Activated T-helper 17 cell treated with anti-CD3 and anti-CD28 coated beads, Interleukin-2, amount 50 U/mL, for 72 hours (primary cell): ENCODE measurements at places on chromosomes 2 and 18. TPM values are rescaled to one million over a fixed set of nuclear protein-coding genes. Genes with fewer than 3 reads are reported as not detected.

GRCh38 chr2:118085173-118086023 is 2.9 kb upstream of the INSIG2 start:
- no peak for ATAC-seq

DNA sequence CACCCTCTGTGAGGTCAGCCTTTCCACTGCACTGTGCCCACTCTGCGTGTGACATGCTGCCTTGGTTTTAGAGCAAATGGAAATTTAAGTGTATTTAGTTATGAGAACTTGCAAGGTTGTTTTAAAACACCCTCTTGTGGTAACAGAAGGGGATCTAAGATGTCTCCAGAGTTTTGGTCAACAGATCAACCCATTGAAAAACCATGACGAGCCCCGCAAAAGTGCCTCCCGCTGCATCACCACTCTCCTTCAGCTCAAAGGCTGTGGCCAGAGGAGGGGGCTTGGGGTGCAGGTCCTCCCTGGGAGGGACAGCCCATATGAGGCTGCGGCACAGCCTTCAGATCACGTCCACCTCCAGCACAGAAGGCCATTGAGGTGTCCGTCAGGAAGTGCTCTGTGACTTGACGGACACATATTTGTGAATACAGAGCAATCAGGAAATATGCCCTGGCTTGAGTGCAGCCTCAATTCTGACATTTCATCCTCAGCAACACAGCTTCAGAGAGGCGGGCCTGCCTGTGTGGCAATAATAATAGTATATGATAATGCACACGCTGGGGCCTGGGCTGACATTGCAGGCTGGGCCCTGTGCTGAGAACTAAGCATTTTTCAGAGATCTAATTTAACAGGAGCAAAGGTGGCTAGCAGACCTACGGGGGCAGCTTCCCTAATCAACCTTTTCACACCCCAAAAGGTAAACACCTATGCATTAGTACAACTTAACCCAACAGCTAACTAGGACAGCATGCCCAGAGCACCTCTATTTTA is 213.9 kb downstream of the ANAPC1 start:
- ATAC-seq: no peak

Gene FNDC4
- total RNA-seq: 0.21 TPM

- no peak for ATAC-seq
Measured at GRCh38 chr2:55459714-55460274, 40.1 kb upstream of the CCDC88A start.

GRCh38 chr2:68693951-68694350 is 40.7 kb upstream of the ARHGAP25 start:
- no peak for ATAC-seq

DNA sequence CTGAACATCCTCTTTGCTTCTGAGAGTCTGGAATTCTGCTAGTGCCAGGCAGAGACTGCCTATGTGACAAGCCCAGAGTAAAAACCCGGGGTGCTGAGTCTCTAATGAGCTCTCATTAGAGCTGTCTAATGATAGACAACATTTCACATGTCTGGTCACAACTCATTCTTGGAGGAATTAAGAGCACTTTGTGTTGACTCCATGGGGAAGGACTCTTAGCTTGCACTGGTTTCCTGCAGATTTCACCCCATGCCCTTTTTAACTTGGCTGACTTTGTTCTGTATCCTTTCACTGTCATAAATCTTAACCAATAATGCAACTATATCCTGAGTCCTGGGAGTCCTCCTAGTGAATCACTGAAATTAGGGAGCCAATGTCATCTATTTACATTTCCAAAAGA is 33.5 kb downstream of the FBXO15 start:
- ATAC-seq: no peak

- no peak for ATAC-seq
Measured at GRCh38 chr2:133802409-133803039, 234.3 kb upstream of the NCKAP5 start.

Gene ST8SIA3
- total RNA-seq: not detected

Gene MZT2B
- total RNA-seq: 373 TPM

- peak; percentile 24 for ATAC-seq
Measured at GRCh38 chr2:191012845-191013681, 908 bp downstream of the STAT1 start.

Gene AQP4
- total RNA-seq: not detected

DNA sequence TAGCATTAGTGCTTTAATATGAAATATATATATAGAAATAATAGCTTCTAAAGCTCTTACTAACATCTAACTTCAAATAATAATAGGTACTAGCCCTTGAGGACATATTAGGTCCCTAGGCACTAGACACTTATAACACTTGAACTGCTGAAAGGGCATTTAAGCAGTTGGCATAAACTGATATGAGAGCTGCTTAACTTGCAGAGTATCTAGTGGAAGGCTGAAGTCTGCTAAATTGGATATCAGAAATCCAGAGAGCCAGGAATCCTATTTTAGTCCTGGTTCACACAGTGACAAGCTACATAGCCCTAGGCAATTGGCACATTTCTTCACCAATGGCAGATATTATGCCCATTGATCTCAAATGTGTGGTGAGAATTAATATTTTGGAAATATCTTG is 326.9 kb upstream of the UBE2E3 start:
- no peak for ATAC-seq

- no peak for ATAC-seq
Measured at GRCh38 chr18:62808123-62808522, 92.8 kb downstream of the PHLPP1 start.

GRCh38 chr2:96869822-96870625 is at the start of gene SEMA4C:
SEMA4C (minus strand) TSS chr2:96870080; CDS start chr2:96867886, 2,194 bp downstream.
- ATAC-seq: peak; percentile 19

Gene CCDC85A
- total RNA-seq: not detected

GRCh38 chr2:147500229-147500628 is 344.6 kb upstream of the ACVR2A start:
- peak; percentile 52 for ATAC-seq

Gene SERPINB13
- not detected for total RNA-seq

Gene GPR148
- not detected for total RNA-seq

DNA sequence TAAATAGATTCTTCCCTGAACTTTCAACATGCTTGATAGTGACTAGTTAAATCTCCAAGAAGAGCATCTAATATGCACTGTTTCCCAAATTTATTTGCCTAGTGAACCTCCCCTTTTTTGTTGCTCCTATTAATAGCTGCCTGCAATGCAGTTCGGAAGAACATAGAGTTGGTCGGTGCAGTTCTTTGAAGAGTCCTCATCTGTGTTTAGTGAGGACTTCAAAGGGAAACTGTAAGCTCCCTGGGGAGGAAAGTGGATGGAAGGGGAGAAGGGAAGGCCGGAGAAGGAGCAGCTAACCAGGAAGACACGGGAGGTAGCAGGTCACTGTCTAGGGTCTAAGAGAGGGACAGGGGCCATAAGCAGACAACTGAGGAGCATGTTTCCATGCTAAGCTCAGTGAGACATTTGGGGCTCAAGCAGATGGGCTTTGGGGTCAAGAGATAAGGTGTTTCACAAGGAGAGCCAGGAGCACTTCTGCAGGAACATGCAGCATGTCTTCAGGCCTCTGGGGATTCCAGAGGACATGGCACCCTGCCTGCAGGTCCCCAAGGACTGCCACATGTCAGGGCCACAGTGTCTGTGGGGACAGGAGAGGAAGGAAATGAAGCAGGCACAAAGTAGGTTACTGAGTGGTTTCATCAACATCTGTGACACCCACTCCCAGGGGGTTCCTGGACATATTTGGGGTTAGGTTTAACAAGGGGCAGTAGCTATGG is 48.7 kb upstream of the ANXA4 start:
- peak; percentile 38 for ATAC-seq

Gene PRSS56
- total RNA-seq: not detected

DNA sequence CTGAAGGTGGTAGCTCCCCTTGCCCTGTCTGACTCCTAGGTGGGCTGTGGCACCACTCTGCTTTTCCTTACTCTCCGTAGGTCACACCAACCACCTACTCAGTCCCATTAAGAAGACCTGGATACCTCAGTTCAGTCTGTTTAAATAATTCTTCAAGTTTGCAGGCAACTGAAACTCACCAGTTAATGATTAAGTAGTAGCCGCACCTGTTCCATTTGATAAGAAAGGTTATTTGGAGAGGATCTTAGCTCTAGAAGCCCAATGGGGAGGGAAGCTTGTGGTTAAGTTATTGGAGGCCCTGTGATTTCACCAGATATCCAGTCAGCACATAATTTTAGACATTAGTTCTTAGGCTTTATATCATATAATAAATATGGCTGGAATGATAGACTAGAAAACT is 1193.0 kb downstream of the DPP10 start:
- no peak for ATAC-seq

- no peak for ATAC-seq
Measured at GRCh38 chr2:163736433-163737189, 803 bp upstream of the FIGN start.

DNA sequence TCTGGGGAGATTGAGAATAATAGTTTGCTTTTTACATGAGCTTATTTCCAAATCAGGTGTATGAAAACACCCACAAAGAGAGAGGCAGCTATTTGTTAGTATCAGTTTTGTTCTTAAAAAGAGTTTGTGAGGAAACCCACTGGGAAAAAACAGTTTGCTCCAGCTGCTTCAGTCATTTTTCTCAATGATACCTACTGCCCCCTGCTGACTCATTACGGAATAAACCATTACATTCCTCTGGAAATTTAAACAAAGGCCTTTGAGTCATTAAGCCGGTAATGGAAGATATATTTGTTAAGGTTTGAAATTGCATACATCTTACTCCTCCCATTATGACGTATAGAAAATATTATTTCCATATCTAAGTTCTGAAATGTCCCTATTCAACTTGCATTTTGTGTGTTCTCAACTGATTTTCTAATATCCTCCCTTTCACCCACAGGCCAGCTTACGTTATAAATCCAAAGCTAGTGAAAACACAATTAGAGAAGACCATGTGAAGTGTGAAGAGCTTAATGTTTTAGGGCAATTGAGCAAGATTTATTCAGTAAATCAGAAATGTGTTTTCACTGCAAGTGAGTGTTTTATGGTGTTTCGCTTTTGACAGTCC is 761.6 kb downstream of the DSC3 start:
- ATAC-seq: no peak

Gene LCT
- 0.45 TPM for total RNA-seq

Gene TRIB2
- total RNA-seq: 17.3 TPM

GRCh38 chr18:3162181-3162580 is 57.6 kb downstream of the MYOM1 start:
- ATAC-seq: peak; percentile 12

DNA sequence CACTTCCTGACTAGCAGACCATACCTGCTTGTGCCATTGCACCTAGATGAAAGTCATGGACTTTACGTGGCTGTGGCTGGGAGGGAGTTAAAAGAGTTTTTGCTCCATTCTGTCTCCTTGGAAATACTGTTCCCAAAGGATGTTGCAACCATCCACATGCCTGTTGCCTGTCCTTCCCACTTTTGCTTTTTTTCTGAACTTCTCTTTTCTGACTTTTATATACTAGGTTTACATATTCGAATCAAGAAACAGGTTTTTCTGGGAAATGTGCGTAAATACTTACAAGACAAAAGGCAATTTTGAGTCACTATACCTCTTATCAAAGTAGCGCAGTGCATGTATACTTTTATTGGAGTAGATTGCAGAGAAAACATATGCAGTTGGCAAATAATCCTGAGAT is 244.8 kb downstream of the PRKCE start:
- no peak for ATAC-seq

DNA sequence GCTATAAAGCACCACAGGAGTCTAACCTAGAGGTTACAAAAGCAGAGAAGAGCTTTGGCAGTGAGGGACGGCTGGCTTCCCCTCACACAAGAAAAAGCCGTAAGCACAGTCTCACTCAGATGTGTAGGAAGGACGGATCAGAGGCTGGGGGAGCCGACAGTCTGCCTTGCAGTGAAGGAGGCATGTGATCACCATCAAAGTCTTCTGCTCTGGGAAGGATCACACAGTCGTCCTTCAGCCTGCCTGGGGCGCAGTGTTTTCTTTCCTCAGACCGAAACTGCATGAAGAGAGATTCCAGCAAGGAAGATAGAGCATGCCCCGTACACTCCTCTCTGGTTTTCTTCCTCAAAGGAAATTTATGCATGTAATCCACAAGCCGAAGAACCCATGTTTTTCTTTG is 24.1 kb downstream of the GATA6 start:
- no peak for ATAC-seq

GRCh38 chr2:5188636-5189035 is 503.5 kb upstream of the SOX11 start:
- no peak for ATAC-seq

GRCh38 chr2:150778828-150779227 is 291.4 kb upstream of the RND3 start:
- ATAC-seq: no peak

- ATAC-seq: no peak
Measured at GRCh38 chr2:174662459-174662858, 64.9 kb upstream of the WIPF1 start.

DNA sequence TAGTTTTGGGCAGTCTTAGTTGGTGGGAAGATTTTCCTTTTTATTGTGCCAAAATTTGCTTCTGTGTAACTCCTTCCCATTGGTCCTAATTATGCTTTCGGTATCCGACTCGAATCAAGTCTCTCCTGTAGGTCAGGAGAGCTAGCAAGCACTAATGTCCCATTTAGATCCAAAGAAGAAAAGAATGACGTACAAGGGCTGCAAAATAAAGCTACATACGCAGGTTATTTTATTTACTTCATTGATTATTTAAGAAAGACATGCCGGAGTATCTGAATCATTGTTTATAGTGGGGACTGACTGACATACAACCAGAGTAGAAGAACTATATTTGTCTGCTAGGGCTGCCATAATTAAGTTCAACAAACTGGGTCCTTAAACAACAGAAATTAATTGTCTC is 648.5 kb downstream of the CPS1 start:
- no peak for ATAC-seq

GRCh38 chr18:48569139-48569914 is 30.5 kb downstream of the CTIF start:
- no peak for ATAC-seq

Gene COMMD1
- total RNA-seq: 27.0 TPM

GRCh38 chr2:64745562-64745961 is 91.8 kb upstream of the SERTAD2 start:
- ATAC-seq: no peak
